Spleen (tissue), 13 donors: ENCODE measurements at places on chromosomes 4 and X. TPM values are rescaled to one million over a fixed set of nuclear protein-coding genes. Genes with fewer than 3 reads are reported as not detected.

- H3K4me3 ChIP-seq: no peak overlapping the region
- no peak overlapping the region for H3K27ac ChIP-seq
- H3K4me1 ChIP-seq: no peaks in the 10 kb centered on the region
- DNase-seq: no peak
- no peaks in the 10 kb centered on the region for H3K27me3 ChIP-seq
Measured at GRCh38 chr4:73603271-73603710, 16.9 kb downstream of the RASSF6 start.

Gene CYSLTR1
- total RNA-seq: 15.0 TPM

DNA sequence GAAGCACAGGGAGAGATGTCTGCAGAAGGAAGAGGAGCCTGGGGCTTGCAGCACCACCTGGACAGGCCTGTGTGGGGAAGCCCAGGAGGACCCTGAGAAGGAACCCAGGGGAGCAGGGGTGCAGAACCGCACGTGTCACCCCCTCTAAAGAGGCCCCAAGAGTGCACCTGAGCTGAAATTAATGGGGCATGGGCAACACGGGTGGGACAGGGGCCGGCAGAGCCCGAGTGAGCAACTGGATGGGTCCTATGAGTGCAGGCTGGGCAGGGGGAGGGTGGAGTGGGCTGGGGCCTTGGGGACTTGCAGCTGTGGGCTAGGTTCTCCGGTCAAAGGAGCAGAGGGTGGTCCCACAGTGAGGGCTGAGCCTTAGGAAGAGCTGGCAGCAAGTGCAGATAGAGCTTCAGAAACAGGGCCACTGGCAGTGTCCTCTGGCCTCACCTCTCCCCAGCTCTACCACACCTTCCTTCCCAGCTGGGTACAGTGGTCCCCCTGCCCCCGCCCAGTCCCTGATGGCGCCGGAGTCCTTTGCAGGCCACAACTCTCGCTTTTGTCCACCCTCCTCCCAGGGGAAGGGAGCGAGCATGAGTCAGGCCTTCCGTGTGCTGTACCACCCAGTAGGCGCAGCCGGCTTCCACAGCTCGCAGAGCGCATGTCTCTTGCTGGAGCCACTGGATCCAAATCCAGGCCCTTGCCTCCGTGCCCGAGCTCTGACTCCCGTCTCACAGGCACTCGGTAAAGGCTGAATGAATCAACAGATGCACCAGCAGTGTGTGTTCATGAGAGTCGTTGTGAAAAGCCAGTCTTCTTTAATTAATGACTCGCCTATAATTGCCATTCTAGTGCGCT, 131.6 kb downstream of the HMX1 start:
- no peaks in the 10 kb centered on the region for H3K36me3 ChIP-seq
- no peak overlapping the region for H3K4me3 ChIP-seq
- no peaks in the 10 kb centered on the region for H3K4me1 ChIP-seq
- DNase-seq: peak; percentile 47
- H3K27ac ChIP-seq: no peak overlapping the region

DNA sequence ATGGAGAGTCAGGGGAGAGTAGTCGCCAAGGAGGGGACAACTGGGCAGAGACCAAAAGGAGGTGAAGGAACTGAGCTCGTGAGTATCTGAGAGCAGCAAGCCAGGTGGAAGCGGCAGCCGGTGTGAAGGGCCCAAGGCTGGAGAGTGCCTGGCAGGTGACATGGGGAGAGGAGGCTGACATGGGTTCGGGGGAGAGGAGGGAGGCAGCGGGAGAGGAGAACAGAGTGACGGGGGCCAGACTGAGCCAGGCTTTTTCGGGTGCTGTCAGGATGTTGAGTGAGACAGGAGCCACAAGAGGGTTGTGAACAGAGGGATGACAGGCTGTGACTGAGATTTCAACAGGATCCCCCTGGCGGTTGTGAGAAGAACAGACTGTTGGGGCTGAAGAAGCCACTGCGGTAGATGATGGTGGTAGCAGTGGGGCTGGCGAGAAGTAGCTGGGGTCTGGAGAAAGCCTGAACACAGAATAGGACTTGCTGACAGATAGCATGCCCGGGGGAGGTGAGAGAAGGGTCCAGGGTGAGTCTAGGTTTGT, 5.7 kb downstream of the ELK1 start:
- H3K36me3 ChIP-seq: peaks cover 28% of the 10 kb centered on the region
- no peaks in the 10 kb centered on the region for H3K27me3 ChIP-seq
- DNase-seq: no peak

DNA sequence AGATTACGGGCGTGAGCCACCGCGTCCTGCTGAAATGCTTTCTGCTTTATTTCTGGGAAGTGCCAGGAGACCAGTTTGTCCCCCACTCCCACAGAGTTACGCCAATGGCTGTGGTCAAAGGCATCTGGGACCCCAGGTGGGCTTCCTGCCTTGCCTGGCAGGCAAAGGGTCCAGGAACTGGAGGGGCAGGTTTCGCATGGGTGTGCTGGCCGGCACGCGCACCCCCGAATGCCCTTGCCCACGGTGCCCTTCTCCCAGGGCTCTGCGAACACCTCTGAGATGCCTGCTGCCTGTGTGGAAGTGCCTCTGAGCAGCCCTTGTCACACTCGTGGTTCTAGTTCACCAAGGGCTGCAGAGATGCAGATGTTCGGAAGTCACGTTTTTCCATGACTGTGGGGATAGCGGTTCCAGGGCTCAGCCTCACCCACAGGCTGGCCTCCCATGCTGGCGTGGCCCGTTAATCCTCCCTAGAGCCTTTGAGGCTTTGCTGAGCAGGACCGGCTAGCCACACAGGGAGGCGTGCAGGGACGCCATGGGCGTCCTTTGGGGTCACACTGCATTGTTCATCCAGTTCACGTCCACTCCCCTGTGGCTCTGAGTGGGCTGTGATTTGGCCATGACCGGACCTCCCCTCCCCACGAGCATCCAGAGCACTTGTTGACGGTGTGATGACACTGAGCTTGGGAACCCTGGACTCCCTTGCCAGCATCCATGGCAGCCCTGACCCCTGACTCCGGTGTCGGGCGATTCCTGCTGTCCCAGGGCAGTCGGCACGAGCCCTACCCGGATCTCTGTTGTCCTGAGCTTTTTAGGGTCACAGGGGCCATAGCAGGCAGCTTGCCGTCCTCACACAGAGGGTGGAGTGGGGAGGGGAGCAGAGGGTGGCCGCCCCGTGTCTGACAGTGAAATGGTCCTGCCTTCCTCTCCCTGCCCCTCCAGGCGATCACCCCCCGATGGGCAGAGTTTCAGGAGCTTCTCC, 12.7 kb upstream of the ADD1 start:
- H3K27ac ChIP-seq: peak overlapping the region; percentile 84
- H3K36me3 ChIP-seq: peaks cover 79% of the 10 kb centered on the region
- H3K4me1 ChIP-seq: peaks cover 46% of the 10 kb centered on the region
- DNase-seq: peak; percentile 70
- H3K27me3 ChIP-seq: no peaks in the 10 kb centered on the region

DNA sequence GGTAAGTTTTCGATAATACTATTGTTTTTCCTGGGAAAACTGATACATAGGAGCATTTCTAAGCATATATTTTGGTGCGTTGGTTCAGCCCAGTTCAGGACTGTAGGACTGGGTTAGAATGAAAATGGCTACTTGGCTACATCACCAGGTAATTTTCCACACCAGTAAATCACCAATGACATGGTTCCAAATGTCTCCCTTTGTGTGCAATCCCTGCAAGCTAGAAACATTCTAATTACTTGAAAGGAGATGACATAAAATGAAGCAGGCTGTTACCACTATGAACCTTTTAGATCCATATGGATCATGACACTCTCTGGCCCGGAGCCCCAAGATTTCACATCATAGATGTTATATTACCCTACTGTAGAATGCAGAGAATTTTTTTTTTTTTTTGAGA, 577.4 kb upstream of the FTHL17 start:
- no peak for DNase-seq
- H3K36me3 ChIP-seq: no peaks in the 10 kb centered on the region
- H3K4me1 ChIP-seq: no peaks in the 10 kb centered on the region
- no peak overlapping the region for H3K27ac ChIP-seq
- no peaks in the 10 kb centered on the region for H3K27me3 ChIP-seq
- H3K4me3 ChIP-seq: no peak overlapping the region

DNA sequence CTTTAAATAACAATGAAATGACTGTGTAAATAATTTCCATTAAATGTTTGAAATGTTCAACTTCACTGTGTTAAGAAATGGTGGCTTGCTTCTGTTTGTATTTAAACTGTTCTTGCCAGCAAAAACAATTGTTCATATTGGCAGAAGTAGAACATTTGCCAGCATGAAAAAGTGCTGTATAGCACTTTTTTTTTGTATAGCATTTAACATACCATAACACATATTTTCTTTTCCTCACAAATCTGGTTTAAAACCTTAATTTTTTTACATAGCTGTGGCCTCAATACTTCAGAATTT, 94.1 kb downstream of the COX18 start:
- no peaks in the 10 kb centered on the region for H3K36me3 ChIP-seq
- peaks cover 4% of the 10 kb centered on the region for H3K4me1 ChIP-seq
- DNase-seq: no peak
- no peak overlapping the region for H3K4me3 ChIP-seq

GRCh38 chrX:151227627-151228026, 51.2 kb downstream of the GPR50 start:
- H3K36me3 ChIP-seq: no peaks in the 10 kb centered on the region
- no peaks in the 10 kb centered on the region for H3K4me1 ChIP-seq
- peaks cover 5% of the 10 kb centered on the region for H3K27me3 ChIP-seq
- no peak for DNase-seq
- H3K4me3 ChIP-seq: no peak overlapping the region
